Gastroesophageal sphincter (tissue), 4 donors: ENCODE measurements at places on chromosomes 1 and 21. TPM values are rescaled to one million over a fixed set of nuclear protein-coding genes. Genes with fewer than 3 reads are reported as not detected.

LHX8 gene
- total RNA-seq, result not detected

ACTN2 gene
- total RNA-seq, result 5.7 TPM

A3GALT2 gene
- total RNA-seq, result not detected

ATF3 gene
- 6.0 TPM for total RNA-seq

NECTIN4 gene
- total RNA-seq, result not detected

ERG gene
- total RNA-seq, result 3.3 TPM

DNA sequence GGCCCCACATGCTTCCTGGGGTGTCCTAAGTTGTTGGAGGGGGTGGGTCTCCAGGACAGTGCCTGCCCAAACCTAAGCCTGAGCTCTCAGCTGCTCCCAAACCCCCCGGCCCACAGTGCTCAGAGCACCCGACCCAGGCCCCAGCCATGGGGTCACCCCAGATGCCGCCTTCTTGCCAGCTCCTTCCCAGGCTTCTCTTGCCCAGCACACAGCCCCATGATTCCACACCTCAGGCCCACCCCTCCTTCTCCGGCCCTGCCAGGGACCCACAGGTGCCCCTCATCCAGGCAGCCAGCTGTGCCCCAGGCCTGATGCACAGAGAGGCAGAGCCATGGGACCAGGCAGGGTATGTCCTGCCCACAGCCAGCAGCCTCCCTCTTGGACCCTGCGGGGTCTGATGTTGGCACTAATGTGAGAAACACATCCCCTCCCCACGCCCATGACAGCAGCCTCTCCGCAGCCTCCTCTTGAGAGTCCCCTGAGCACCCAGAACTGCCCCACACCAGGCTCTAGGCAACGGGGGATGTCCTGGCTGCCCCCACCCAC lies 4.9 kb downstream of the WNT9A start:
- ATAC-seq, result no peak

DNA sequence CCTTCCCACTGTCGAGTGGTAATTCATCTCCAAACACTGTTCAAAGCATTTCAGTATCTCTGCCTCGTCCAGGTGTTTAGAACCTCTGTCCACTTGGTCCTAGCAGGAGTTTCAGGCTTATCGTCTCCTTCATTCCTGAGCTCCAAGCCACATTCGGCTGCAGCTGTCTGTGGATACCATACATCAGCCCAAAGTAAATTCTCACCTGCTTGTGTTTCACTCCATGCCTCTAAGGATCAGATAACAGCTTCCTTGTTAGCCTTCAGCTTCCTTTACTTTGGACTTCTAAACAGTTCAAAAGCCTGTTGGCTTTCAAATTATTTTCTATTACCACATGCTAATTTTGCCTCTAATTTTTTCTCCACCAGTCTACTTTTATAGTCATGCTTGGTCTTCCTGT lies 219.0 kb upstream of the L1TD1 start:
- ATAC-seq, result no peak

GRCh38 chr1:3922851-3923250 lies 22.8 kb upstream of the C1orf174 start:
- no peak for ATAC-seq

DNA sequence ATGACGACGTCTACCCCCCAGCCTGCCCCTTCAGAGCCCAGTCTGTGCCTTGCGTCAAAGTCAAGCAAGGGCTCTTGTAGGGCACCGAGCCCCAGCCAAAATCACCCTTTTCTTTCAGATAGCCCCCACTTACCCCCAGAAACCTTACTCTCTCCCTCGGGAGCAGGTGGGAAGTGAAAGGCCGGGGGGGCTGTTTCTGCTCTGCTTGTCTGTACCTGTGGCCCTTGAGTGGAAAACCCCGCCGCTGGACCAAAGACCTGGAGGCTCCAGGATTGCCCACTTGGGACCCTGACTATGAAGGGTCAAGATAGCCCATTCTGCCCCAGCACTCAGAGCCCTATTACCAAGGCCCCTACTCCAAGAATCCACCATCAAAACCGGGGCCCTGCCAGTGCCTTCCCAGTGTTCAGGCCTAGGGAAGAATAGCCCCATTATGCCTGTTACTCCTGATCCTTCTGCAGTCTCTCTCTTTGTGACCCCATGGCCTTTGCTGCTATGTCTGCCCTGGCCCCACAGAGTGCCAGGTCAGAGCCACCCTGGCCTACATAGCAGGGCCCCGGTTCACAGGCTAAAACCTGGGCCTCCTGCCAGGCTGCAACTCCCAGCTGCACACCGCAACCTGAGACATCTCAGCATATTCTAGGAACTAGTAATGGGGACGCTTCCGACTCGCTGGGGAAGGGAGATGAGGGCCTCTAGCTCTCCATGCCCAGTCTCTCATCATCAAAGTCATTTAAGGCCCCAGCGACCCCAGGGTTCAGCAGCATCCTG lies 22.2 kb upstream of the HPDL start:
- ATAC-seq, result no peak

- no peak for ATAC-seq
Measured at GRCh38 chr21:42421018-42421793, 17.5 kb downstream of the UBASH3A start.

DNA sequence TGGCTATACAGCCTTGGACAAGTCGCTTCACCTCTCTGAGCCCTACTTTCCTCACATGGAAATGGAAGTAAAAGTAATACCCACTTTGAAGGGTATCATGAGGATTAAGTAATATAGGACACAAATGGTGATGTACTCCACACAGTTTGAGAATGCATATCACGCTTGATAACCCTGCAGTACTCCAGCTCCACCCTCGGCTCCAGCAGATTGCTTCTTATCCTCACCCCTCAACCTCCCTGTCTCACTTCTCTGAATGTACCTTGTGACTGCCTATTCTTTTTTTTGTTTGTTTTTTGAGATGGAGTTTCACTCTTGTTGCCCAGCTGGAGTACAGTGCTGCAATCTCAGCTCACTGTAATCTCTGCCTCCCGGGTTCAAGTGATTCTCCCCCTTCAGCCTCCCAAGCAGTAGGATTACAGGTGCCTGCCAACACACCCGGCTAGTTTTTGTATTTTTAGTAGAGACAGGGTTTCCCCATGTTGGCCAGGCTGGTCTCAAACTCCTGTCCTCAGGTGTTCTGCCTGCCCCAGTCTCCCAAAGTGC lies 55.5 kb downstream of the LDLRAD2 start:
- ATAC-seq, result no peak
